Activated CD4-positive, alpha-beta T cell treated with anti-CD3 and anti-CD28 coated beads for 4 hours (primary cell): ENCODE measurements at places on chromosomes 1 and 21.
A peak's percentile ranks its signal among the peaks of the same experiment; 100 is the strongest.

GRCh38 chr1:6271554-6271953 is 10.7 kb upstream of the GPR153 start:
- DNase-seq: no peak

GRCh38 chr1:20089328-20090077 is 19.5 kb downstream of the PLA2G5 start:
- no peak for DNase-seq

GRCh38 chr21:46144464-46145070 is 10.8 kb downstream of the FTCD start:
- no peak for DNase-seq

- no peak for DNase-seq
Observed at GRCh38 chr1:50420689-50421365, 2.4 kb downstream of the DMRTA2 start.

GRCh38 chr1:28882009-28882628 is 32.2 kb upstream of the EPB41 start:
- DNase-seq: peak; percentile 83

DNA sequence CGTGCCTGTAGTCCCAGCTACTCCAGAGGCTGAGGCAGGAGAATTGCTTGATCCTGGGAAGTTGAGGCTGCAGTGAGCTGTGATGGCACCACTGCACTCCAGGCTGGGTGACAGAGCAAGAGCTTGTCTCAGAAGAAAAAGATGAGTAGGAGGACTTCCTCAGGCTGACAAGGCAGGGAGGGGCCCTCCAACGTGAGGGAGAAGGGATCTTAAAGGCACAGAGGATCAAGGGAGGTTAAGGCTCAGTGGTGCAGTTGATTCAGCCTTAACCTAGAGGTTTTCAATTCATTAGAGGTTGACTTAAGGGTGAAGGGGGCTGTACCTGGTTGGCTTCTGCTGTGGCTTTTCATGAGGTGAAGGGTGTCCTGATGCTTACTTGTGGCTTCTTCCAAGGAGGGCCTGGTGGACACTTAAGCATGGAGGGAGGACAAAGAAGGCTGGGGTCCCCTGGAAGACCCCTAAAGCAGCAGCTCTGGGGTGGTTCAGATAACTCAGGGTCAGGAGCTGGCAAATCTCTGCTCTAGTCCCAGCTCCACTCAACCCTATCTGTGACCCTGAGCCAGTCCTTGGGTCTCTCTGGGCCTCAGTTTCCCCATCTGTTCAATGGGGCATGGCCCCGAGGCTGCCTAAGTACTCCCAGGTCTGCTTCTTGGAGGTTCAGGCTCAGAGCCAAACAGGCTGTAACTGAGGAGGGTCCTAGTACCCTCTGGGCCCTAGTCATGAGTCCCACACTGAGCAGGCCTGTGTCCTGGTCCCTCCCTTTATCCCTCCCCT is 6.3 kb downstream of the EXTL1 start:
- DNase-seq: no peak

GRCh38 chr1:172185211-172185610 is 235.3 kb upstream of the C1orf105 start:
- DNase-seq: no peak

DNA sequence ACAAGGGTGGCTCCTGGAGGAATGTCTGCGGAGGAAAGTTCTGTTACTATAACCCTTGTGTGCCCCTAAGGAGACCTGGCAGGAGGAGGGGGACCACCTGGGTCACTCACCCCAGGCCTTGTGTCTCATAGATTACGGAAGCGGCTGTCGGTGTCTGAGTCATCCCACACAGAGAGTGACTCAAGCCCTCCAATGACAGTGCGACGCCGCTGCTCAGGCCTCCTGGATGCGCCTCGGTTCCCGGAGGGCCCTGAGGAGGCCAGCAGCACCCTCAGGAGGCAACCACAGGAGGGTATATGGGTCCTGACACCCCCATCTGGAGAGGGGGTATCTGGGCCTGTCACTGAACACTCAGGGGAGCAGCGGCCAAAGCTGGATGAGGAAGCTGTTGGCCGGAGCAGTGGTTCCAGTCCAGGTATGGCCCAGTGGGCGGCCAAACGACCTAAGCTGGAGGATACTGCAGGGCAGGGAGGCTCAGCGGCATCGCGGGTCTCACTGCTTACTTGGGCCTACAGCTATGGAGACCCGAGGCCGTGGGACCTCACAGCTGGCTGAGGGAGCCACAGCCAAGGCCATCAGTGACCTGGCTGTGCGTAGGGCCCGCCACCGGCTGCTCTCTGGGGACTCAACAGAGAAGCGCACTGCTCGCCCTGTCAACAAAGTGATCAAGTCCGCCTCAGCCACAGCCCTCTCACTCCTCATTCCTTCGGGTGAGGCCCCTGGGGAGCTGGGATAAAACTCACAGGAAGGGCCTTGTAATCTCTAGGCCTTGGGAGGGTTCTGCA is 101.4 kb downstream of the PIK3R3 start:
- DNase-seq: no peak

DNA sequence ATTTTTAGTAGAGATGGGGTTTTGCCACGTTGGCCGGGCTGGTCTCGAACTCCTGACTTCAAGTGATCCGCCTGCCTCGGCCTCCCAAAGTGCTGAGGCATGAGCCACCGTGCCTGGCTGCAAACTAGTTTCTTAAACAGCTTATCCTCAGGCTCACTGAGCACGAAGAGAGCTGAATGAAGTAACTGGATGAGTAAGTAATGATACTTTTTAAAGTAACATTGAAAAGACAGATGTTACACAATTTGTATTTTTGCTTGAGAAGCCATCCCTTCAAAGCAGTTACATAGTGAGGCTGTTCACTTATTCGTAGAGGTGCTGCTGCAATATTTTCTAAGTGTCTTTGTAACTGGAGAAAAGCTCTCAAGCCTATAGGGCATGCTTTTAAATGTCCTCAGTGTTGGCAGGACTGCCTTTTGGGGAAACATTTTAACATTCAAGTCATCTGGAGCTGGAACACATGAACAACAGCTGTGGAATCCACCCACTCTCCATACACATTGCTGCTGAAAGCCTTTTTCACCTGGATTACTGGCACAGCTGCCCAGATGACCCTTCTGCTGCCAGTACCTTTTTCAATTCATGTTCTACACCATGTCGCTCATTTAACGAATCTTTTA is 2.7 kb upstream of the YBX1 start:
- DNase-seq: no peak

DNA sequence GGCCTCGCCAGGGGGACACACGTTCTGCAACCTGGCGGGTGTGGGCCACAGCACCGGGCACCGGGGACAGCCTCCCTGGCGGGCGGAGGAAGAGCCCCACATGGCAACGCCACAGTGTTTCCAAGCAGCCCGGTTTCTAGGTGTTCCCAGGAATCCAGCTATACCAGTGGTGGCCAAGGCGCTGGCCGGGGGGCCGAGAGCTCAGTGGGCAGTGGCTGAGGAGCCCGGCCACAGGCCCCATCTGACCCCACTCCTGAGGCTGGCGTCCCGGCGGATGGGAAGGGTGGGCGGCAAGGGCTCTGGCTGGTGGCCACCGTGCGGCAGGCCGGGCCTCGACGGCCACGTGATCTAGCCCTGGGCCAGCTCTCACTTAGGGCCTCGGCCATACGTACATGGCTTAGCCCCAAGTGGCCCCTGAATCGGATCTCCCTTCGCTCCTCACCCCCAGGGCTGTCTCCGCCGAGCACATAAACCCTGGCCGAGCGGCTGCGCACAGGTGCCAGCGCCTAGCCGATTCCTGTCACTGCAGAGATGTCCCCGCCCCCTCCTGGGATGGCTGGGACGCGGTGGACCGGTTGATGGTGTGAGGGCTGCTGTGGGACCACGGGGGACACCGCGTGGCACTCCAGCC is 68.7 kb downstream of the MORN1 start:
- DNase-seq: no peak

DNA sequence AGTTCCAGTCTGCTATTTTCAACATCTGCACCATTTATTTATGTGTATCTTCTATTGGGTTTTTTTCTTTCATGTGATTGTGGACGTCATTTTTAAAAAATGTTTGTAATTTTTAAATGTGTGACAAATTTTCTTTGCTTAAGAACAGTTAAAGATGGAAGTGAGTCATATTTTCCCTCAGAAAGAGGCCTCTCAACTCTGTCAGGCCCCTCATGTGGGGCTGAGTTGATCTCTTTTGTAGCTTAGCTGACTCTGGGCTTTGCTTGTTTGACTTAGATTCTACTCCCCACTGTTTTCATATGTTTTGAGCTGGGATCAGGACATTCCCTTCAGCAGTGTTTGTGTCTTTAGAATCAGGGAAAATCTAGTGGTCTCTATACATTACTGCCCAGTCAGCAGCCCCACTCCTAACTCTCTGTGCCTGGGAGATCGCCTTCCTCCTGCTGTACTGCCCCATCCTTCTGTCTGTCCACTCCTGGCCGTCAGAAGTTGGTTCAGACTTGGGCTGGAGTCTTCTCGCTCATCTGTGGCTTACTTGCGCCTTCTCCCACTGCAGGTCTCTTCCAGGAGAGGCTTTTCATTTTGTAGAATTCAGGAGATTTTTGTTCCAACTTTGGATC is 137.4 kb downstream of the DYRK1A start:
- DNase-seq: no peak

- DNase-seq: no peak
Observed at GRCh38 chr1:173733912-173734311, 19.1 kb downstream of the KLHL20 start.

DNA sequence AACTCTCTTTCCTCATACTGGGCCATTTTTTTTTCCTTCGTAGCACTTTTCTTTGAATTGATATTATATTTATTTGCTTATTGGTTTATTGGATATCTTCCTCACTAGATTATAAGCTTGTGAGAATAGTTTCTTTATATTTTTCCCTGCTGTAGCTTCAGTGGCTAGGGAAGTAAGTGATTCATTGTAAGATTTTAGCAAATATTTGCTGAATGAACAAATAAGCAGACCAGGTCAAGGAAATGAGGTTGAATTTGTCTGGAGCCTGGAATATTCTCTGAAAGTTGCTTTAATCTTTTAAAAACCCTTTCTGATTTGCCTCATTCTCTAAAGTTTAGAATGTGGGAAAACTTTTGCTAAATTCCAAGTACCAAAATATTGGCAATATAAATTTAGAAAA is 80.2 kb downstream of the RABGAP1L start:
- no peak for DNase-seq

DNA sequence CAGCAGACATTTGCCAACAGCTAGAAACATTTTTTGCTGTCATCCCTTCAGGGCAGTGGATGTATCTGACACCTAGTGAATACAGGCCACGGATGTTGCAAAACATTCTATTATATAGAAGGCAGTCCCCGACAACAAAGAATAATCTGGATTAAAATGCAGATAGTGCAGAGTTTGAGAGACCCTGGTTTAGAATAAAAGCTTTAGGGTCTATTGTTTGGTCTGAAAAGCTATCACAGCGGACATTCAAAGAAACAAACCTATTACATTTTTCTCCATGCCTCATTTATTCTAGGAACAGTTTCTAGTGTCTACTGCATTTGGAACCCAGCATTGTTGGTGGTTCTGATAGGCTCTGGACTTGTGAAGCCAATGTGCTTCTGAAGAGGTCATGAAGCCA is 316.3 kb downstream of the TGFB2 start:
- DNase-seq: no peak

- DNase-seq: no peak
Observed at GRCh38 chr21:26297851-26298250, 127.3 kb upstream of the APP start.

- no peak for DNase-seq
Observed at GRCh38 chr1:230558324-230558723, 84.0 kb upstream of the COG2 start.

- DNase-seq: no peak
Observed at GRCh38 chr21:43602266-43603232, 56.7 kb downstream of the HSF2BP start.

GRCh38 chr1:216140730-216141524 is 282.3 kb downstream of the USH2A start:
- no peak for DNase-seq

DNA sequence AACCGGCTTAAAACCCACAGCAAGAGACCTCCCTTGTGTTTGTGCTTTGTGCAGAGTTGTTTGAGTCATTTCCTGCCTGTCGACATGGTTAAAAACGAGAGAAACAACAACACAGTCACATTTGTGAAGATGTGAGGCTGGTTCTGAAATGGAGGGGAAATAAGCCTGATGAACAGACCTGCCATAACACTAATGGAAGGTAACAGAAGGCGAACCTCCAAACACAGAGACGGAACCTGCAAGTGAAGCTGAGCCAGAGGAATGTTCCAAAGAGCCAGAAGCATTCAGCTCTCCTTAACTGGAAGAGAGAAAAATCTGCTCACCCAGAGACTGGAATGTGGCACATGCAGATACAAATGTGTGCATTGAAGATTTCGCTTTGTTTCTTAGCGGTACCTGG is 53.2 kb upstream of the RAVER2 start:
- no peak for DNase-seq

- no peak for DNase-seq
Observed at GRCh38 chr1:198117267-198117666, 39.5 kb upstream of the NEK7 start.
